ENCODE measurements at places on chromosomes 11 and 22. TPM values are rescaled to one million over a fixed set of nuclear protein-coding genes. Genes with fewer than 3 reads are reported as not detected.

- peak; percentile 90 for DNase-seq
These were observed at the start of gene TCP11L1 for GRCh38 chr11:33039274-33040032. Gene TCP11L1, plus strand, starts transcription at chr11:33039572. Its CDS starts 4,202 bp downstream, at chr11:33043774.

DNA sequence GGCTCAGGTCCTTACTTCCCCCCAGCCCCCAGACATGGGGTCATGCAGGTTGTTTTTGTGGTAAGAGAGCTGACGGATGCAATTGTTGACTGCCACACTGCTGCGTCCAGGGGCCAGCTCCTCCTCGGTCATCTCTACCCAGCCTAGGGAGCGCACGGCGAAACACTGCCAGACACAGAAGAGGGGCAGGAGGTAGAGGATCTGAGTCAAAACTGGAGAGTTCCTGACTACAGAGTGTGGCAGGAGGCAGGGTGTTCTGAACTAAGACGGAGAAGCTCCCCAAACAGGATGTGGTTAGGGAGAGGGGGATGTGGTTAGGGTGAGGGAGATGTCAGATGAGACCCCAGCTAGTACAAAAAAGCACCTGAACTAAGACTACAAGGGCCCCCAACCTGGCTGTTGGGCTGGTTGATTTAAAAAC lies 12.3 kb downstream of the SMPD1 start:
- no peak for DNase-seq

MRGPRF gene
- total RNA-seq, result 12.9 TPM

E2F8 gene
- not detected for total RNA-seq

DNA sequence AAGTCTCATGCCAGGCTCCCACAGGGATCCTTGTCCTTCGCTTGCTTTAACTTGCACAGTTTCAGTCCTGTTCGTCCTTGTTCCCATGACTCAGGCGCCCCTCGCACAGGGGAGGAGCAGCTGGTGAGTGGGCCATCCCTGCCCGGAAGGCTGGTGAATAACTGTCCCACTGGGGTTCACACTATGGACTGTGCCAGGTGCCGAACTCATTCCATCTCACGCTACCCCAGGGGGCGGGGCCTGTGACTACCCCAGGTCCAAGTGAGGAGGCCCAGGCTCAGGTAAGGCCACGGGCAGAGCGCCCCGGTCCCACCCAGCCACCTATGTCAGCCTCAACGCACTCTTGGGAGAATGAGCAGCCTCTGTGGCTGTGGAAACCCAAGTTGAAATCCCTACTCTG lies 7.2 kb upstream of the CARD10 start:
- no peak for DNase-seq

CD3D gene
- 2.6 TPM for total RNA-seq

- DNase-seq, result no peak
These were observed 22.3 kb downstream of the PPARA start for GRCh38 chr22:46172522-46173110.

C1QTNF5 gene
- 55.0 TPM for total RNA-seq

DNA sequence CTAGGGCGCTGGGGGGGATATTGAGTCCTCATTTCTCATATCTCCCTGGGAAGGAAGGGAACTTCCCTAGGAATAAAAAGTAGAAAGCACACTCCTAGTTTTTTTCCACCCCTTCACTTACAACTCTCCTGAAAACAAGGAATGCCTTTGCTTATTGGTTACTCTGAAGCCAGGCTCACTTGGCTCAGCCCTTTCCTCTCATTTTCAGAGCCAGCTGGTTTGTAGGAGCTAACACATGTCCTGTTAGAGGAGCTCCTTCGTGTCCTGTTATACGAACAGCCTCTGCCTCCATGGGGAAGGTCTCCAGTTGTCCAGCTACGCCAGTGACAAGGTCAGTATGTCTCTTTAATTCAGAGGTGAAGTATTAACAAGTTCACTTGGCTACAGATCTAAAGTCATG lies 17.6 kb downstream of the ALKBH8 start:
- no peak for DNase-seq

- DNase-seq, result no peak
These were observed 859 bp upstream of the KRTAP5-5 start for GRCh38 chr11:1628506-1629325.

OR2AG2 gene
- 0.44 TPM for total RNA-seq

DNA sequence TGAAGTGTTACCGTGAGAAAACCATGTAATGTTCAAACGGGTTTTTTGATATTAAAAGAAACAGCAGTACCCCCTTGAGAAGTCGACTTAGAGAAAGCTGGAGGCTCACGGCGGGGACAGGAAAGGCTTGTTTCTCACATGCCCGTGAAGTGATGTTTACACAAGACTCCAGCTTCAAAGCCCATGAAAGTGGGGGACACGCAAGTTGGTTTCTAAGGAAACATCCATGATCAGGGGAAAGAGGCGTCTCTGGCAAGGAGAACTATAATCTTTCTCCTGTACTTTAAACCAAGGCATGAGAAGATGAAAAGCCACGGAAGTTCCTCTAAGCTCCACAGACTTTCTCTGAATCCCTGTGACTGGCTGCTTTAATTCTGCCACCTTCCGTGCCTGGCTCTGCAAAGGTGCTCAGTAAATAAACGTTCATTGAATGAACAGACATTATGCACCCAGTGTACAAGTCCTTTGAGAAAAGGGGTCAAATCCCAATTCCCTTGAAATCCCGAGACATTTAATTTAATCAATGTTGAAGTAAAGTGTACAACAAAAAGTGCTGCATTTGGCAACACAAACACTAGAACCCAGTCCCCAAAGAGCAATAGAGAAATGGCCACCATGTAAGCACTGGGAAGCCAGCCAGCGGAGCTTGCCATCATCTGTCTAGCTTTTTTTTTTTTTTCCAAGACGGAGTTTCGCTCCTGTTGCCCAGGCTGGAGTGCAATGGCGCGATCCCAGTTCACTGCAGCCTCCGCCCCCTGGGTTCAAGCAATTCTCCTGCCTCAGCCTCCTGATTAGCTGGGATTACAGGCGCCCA lies 58.7 kb downstream of the AHNAK start:
- no peak for DNase-seq

DNA sequence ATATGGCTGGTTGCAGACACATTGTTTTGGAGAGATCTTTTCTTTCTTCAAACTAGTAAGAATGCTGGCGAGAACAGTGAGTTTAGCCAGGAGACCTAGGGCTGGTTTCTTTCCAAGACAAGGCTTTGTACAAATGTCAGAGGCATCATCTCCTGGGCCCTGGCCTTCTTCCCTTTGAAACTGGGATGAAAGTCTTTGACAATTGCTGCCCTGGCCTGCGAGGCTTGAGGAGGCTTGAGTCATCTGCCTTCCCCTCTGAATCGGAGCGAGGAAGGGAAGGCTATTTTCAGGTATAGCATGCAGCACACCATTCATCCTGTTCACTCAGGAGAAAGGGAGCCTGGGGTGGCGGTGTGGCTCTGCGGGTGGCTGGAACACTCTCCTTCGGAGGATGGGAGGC lies 21.5 kb upstream of the PARVG start:
- no peak for DNase-seq

SLC17A6 gene
- total RNA-seq, result not detected

DNA sequence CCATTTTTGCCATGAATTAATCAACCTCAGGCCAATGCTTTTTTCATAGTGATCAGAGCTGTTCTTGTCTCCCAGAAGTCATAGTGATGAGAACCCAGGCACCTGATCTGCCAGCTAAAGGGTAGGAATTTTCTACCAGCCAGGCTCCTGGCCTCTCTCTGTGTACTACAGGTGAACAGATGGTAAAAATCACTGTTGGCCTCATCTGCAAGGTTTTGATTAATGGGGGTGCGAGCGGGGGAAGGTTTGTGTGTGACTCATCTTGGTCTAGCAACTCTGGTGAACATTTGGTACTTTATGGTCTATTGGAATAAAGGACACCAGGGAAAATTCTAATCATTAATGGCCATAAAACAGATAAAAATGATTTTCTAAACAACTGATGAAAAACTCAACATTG lies 14.4 kb upstream of the APOL4 start:
- DNase-seq, result no peak

MB gene
- 13.1 TPM for total RNA-seq

C11orf65 gene
- total RNA-seq, result 0.32 TPM

- no peak for DNase-seq
These were observed 110.9 kb downstream of the RASSF10 start for GRCh38 chr11:13119941-13120520.

- DNase-seq, result no peak
These were observed 515.8 kb downstream of the NTM start for GRCh38 chr11:131886201-131886600.

- DNase-seq, result no peak
These were observed 11.8 kb downstream of the SOX10 start for GRCh38 chr22:37972527-37972926.

C11orf87 gene
- under 0.01 TPM for total RNA-seq

GRCh38 chr22:33272180-33272579 lies 214.0 kb upstream of the SYN3 start:
- no peak for DNase-seq

GRCh38 chr11:69664103-69664775 lies 10.9 kb downstream of the LTO1 start:
- no peak for DNase-seq

TIMP3 gene
- total RNA-seq, result 290 TPM

DNA sequence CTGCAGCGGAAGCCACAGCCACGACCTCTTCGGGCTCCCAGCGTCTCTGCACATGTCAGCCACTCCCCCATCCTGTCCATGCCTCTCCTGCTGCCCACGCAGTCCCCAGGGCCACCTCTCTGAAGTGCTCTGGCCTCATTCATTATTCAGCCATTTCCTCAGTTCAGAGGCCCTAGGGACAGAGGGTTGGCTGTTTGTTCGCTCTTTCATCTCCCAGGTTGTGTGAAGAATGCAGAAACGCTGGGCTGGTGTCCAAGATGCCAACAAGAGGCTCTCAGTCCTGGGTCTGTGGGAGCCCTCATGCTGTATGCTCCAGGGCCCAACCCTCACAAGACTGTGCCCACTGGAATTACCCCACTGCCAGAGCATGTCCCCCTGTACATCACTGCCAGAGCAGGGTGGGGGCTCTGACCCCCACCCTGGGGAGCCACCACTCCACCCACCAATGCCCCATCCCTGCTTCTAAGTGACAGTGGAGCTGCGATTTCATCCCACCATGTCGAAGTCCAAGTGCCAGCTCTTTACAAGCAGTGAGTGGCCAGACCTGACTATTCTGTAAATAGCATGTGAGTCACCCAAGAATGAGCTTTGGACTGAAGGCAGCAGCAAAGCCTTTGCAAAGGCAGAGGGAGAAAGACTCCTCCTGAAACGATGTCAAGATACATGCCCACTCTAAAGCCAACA lies 209.6 kb downstream of the BUD13 start:
- no peak for DNase-seq

- no peak for DNase-seq
These were observed 4.2 kb downstream of the NOX4 start for GRCh38 chr11:89487016-89487415.

DGAT2 gene
- 36.1 TPM for total RNA-seq

LUZP2 gene
- 2.9 TPM for total RNA-seq

DNA sequence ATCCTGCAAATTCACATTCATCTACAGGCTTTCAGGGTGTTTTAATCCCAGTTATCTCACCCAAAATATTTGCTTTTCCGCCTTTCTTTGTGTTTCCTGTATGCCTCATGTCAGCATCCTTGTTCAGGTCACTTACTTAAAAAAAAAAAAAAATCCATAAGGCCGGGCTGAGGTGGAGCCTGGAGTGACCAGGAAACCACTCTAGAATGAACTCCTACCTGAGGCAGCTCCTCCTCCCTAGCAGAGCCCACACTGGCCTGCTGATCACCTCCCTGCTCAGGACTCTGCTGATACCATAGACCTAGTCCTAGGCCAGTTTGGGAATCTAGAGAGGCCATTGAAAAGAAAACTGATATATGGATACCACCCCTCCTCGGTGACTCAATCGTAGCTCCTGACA lies 8.7 kb upstream of the DGAT2 start:
- no peak for DNase-seq

DNA sequence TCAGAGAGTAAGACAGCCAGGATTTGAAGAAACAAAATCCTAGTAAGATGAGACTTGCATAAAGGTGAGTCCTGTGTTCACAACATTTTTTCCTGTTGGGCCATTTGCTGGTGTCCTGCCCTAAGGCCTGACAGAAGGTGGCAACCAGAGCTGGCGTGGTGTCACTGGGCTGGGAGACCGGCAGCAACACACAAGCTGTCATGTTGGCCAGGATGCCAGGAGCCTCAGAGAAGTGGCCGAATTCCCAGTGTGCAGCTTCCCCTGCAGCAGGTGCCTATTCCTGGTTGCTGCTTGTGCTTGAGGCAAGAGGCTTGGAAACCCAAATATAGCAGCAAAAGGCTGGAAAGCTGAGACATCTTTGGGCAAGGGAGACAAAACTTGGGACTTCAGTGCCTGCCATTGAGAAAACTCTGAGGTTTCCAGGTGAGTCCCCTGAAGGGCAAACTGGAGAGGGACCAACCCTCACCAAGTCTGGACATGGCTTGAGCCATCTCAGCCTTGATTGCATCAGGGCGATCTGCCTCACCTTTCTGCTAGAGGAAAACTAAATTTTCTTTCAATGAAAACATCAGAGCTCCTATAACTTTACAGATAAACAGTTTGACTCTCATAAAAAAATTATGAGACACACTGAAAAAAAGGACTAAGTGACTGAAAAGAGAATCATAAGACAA lies 25.9 kb downstream of the ALG12 start:
- DNase-seq, result peak; percentile 57

DNA sequence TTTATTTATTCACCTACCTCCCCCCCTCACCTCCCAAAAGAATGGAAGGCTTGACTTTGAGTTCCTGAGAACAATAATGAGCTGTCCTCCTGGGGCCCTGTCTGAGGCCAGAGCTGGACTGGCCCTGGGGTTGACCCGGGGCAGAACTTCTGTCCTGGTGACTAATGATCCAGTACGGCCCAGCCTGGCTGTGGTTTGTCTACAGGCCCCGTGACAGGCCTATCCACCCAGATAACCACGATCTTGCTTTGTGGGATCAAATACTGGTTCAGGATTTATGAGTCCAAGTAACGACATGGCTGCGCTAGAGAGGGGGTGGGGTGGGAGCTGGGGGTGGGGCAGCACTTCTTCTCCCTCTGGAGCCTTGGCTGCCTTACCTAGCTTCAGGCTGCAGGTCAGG lies 81.5 kb downstream of the WT1 start:
- no peak for DNase-seq

DUSP8 gene
- 2.9 TPM for total RNA-seq

GRCh38 chr11:65968600-65969482 lies 7.3 kb downstream of the SART1 start:
- no peak for DNase-seq

DNA sequence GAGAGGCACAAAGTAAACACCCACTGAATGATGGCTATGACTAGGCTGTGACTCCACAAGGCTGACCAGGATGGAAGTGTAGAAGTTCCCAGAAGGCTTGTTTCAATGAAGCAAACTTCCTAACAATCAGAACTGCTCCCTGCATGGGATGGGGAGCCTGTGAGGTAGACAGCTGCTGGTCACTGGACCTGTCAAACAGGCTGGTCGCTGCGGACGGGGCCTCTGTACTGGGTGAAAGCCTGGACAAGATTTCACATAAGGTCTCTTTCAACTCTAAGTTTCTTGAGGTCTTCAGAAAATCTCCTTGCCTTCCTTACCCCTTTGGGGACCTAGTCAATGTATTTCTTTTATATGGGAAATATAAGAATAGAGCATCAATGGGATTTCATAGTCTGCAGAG lies 438.2 kb downstream of the BUD13 start:
- DNase-seq, result no peak

- no peak for DNase-seq
These were observed 107.7 kb upstream of the CLMP start for GRCh38 chr11:123302751-123303195.

GRCh38 chr11:100957499-100957898 lies 172.1 kb downstream of the PGR start:
- DNase-seq, result no peak

- DNase-seq, result no peak
These were observed 12.4 kb upstream of the SLC39A13 start for GRCh38 chr11:47396049-47396320.

- no peak for DNase-seq
These were observed 1335.9 kb downstream of the TBC1D22A start for GRCh38 chr22:48098243-48098920.

PRDM11 gene
- total RNA-seq, result 6.9 TPM

Data from breast epithelium (tissue), 4 donors.